ENCODE measurements at places on chromosomes 1 and 21.

- DNase-seq = peak; percentile 69
These were observed 6.9 kb upstream of the S100A2 start for GRCh38 chr1:153572569-153573015.

GRCh38 chr1:22728751-22729399 lies 18.2 kb downstream of the EPHB2 start:
- no peak for DNase-seq

- no peak for DNase-seq
These were observed 245.0 kb upstream of the OLFM3 start for GRCh38 chr1:102241431-102242338.

DNA sequence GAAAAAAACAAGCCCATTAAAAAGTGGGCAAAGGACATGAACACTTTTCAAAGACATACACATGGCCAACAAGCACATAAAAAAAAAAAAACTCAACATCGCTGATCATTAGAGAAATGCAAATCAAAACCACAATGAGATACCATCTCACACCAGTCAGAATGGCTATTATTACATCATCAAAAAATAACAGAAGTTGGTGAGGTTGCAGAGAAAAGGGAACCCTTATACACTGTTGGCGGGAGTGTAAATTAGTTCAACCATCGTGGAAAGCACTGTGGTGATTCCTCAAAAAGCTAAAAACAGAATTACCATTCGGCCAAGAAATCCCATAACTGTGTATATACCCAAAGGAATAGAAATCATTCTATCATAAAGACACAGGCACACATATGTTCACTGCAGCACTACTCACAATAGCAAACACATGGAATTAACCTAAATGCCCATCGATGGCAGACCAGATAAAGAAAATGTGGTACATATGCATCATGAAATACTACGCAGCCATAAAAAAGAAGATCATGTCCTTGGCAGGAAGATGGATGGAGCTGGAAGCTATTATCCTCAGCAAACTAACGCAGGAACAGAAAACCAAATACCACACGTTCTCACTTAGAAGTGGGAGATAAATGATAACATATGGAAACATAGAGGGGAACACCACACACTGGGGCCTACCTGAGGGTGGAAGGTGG lies 70.1 kb downstream of the INTS7 start:
- DNase-seq = no peak
